ENCODE measurements at places on chromosomes 16 and 17.

DNA sequence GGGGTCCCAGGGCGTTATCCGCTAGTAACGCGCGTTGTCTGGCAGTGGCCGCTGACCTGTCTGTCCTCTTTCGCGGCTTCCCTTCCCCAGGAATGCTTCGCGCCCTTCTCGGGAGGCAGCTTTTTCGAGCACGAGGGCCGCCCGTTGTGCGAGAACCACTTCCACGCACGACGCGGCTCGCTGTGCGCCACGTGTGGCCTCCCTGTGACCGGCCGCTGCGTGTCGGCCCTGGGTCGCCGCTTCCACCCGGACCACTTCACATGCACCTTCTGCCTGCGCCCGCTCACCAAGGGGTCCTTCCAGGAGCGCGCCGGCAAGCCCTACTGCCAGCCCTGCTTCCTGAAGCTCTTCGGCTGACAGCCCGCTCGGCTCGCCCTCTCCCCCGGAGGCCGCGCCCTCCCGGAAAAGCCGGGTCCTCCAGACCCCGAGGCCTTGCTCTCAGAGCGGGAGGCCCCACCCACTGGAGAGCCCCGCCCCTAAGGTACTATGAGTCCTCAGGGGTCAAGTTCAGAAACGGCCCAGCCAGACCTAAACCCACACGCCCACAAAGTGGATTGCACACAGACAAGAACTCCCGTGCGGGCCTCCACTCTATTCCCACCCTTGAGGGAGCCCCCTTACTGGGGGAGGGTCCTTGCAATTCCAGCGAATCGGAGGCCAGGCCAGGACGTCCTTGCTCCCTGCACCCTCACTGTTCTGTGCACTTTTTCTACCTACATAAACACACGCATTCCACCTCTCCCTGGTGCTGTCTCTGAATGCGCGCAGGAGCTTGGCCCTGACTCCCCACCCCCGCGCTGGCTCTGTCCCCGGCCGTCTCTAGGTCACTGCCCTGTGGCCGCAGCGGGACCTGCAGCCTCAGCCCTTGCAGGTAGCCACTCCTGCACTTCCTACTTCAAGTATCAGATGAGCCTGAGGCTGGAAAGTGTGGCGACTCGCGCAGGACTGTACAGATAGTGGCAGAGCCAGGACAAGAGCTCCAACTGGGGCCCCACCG is 5.4 kb upstream of the SLC5A2 start:
- DNase-seq = peak; percentile 86

DNA sequence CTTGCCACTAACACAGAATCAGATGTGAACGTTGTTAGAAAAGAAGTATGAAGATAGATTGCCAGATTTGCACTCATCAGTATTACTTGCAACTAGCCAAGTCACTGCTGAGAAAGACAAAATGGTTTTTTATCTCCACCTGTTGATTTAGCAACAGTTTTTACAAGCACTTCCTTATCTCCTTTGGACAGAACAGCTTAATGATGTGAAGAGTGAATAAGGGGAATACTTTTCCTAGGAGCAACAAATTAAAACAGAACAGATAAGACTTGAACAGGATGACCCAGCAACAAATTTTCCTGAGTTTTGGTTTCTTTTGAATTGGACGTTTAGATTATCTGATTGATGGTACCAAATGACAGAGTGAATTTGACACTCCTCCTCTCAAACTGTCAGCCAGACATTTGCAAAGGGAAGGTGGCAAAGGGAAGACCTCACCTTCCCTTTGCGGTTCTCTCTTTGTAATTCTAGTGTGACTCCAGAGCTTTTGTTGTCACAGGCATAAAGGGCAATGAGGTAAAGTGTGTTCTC is 130.6 kb downstream of the NLK start:
- DNase-seq = no peak

DNA sequence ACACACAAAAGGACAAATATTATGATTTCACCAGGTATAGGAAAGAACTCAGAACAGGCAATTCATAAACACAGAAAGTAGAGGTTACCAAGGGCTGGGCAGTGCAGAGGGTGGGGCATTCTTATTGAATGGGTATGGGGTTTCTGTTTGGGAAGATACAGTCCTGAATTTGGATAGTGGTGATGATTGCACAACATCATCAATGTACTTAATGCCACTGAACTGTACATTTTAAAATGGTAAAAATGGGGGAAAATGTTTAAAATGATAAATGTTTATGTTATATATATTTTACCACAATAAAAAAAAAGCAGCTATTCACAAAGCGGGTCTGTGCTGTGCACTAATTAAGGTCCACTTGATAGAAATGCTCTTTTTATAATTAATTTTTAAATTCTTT is 72.6 kb upstream of the FA2H start:
- no peak for DNase-seq

DNA sequence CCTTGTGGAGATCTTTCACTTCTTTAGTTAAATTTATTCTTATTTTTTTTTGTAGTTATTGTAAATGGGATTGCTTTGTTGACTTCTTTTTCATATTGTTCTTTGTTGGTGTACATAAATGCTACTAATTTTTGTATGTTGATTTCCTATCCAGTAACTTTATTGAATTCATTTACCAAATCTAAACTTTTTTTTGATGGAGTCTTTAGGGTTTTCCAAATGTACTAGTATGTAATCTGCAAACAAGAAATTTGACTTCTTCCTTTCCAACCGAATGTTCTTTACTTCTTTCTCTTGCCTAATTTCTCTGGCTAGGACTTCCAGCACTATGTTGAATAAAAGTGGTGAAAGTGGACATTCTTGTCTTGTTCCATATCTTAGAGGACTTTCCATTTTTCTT is 41.8 kb upstream of the NACA2 start:
- no peak for DNase-seq

DNA sequence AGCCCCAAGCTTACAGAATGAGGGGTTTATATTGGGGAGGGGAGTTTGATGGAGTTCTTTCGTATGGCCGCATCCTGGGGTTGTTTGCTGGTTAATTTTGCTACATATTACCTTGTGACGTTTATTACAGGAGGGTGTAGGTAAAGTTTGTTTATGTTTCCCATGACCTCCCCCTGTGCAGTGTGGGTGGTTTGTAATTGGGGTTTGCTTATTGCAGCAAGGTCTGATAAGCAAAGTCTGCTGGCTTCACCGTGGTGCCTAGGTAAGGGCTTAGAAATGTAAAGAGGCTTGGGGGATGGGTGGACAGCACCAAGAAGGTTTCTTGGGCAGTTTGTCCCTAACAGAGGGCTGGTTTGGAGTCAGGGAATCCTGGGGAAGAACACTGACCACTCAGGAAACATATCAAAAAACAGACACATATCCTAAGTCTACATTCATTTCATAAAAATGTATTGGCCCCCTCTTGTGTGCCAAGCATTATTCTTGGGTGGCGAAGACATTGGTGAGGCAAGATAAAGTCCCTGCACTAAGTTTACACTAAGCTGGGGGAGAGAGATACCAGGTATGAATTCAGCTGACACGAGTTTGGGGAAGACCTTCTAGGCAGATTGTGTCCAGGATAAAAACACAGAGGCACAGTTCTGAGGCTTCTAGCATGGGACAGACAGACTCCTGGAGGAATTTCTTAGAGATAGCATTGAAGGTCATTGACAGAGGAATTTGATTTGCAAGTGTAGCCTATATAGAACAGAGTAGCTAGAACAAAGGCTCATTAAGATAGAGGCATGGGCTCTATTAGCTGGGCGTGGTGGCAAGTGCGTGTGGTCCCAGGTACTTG is 9.5 kb downstream of the ZNF764 start:
- no peak for DNase-seq

DNA sequence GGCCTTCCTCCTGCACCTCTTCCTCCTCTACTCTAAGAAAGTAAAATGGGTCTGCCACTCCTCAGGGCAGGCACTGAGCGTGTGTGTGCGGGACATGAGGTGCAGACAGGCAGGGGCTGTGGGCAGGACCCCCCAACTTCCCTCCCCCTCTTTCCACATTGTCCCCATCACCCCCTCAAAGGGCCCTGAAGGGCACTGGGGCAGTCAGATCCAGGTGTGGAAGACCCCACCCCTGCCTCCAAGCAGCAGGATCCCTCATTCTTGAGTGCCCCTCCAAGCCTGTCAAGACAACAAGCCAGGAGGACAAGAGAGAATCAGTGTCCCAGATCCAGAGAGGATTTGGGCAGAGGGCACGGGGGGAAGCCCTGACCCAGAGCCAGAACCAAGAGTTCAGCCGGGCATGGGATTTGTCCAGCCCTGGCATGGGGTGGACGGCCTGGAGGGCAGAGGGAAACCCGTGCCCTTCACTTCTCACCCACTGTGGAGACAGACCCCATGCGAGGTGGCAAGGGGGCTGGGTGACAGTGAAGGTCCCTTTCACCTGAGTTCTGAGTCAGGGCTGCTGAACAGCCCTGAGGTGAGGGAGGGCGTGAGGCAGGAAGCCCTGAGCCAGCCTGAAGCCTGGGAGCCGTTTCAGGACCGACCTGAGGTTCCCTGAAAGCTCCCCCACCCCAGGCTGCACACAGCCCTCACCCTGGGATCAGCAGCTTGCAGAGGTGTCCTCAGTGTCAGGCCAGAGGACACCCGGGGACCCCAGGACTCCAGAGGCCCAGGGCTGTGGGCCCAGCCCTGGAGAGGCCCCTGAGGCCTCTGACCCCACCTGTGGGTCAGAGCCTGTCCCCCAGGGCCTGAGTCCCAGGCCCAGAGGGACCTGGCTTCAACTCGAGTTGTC is 45.8 kb downstream of the USP22 start:
- no peak for DNase-seq

GRCh38 chr17:2040219-2040827 is 1.5 kb upstream of the OVCA2 start:
- DNase-seq = no peak

DNA sequence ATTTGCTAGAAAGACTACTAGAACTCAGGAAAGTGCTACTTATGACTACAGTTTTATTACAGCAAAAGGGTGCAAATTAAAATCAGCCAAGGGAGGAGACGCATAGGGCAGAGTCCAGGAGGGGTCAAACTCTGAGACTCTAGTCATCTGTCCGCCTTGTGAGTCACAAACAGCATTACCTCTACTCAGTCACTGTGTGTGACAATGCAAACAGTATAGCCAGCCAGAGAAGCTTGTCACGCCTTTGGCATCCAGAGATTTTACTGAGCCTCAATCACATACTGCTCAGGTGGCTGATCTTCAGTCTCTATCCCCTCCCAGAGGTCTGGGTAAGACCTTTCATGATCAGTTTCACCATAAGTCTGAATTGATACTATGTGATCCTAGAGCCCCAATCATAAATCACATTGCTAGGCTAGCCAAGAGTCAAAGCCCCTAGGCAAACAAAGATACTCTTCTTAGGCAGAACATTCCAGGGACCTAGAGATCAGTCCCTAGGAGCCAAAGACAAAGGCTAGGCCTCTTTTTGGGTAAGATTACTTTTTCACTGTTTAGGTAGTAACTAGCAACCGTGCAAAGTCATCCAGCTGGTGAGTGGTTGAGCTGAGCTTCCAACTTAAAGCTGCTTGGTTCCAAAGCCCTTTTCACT is 48.8 kb upstream of the CLEC19A start:
- DNase-seq = peak; percentile 30

DNA sequence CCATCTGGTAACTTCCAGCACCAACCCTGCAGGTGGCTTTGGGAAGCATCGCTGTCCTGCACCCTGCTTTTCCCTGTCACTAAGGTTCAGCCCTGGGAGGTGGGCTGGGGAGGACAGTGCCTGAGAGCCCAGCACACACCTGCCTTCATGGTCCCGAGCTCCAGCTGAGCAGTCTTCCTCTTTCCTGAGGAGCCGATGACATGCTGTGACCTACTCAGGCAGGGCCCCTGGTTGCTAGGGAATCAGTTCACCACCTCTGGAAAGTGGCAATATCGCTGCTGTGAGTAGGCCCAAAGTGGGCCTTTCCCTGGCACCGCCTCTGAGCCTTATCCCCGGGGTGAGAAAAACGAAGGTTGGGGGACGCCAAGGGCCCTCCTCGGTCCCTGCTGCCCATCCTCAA is 17.9 kb downstream of the ST3GAL2 start:
- no peak for DNase-seq

All from stomach (tissue), 19 donors.